Peyer's patch (tissue), 4 donors: ENCODE measurements at places on chromosomes 1 and 21. TPM values are rescaled to one million over a fixed set of nuclear protein-coding genes. Genes with fewer than 3 reads are reported as not detected.

DNA sequence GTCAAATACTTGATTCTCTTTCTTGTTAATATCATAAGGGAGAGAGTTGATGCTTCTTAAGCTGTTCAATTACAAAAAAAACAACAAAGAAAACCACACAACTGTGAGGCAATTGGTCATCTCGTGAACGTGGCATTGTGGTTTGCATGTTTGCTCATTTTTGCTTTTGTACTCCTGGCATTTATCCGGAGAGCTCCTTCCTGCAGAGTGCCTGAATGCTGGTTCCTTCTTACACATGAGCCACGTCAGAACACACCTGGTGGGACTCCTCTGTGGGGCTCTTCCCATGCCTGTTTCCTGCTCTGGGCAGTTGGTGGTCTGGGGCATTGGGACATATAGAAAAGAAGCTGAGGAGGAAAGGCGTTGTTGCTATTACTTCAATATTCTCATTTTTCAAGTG lies 25.7 kb downstream of the KCNK1 start:
- H3K4me3 ChIP-seq: no peak overlapping the region
- H3K27me3 ChIP-seq: no peaks in the 10 kb centered on the region
- no peaks in the 10 kb centered on the region for H3K36me3 ChIP-seq
- no peak overlapping the region for H3K27ac ChIP-seq

DNA sequence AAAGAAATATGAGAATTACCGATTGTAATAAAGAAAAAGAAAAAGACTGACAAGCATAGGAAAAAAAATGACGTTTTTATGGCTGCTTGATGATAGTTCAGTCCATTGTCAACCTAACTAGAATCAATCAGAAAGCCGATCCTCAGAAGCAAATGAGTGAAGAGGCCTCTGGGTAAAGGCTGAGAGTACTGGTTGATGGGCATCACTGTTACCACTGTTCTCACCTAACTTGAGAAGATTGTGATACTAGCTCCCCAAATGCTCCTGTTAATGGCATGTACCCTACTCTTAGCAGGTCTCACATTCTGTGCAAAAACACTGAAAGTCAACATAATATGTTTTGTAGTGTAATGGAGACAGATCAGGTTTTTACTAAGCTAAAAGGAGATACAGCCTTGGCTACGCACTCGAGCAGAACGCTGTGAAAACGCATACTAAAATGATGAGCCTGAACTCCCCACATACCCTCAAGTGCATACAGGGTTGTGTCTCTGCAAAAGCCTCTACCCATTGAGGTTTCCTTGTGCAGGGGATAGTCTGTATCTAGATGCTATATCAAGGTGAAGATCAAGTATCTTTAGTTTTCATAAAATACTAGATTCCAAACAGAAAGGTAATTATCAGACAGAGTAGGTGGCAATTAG lies 554.6 kb downstream of the SMYD3 start:
- no peaks in the 10 kb centered on the region for H3K36me3 ChIP-seq
- no peak overlapping the region for H3K4me3 ChIP-seq
- no peak for DNase-seq
- H3K4me1 ChIP-seq: no peaks in the 10 kb centered on the region

DNA sequence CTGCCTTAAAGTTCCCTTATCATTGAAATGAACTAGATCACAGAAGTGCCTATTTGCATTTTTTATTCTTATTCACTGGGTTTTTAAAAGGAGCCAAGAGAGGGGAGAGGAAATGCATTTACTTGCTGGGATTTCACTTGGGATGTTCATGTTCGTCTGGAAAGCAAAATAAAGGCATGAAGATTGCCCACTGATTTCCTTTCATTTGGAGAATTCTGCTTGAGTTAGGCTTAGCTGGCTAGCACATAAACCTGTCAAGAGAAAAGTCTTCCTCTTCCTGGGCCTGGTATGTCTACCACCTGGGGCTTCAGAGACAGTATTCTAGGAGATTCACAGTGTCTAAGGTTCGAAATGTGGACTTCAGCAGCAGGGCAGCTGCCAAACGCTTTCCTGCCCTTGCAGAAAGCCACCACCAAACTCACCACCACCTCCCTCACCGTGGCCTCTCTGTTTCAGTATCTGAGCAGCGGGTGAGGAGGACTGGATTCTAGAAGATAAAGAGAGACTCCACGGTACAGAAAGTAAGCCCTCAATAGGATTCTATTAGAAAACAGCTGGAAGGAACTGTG lies 44.5 kb downstream of the HIVEP3 start:
- H3K4me3 ChIP-seq: no peak overlapping the region
- no peak for DNase-seq
- H3K27ac ChIP-seq: no peak overlapping the region
- no peaks in the 10 kb centered on the region for H3K27me3 ChIP-seq
- H3K4me1 ChIP-seq: no peaks in the 10 kb centered on the region

DNA sequence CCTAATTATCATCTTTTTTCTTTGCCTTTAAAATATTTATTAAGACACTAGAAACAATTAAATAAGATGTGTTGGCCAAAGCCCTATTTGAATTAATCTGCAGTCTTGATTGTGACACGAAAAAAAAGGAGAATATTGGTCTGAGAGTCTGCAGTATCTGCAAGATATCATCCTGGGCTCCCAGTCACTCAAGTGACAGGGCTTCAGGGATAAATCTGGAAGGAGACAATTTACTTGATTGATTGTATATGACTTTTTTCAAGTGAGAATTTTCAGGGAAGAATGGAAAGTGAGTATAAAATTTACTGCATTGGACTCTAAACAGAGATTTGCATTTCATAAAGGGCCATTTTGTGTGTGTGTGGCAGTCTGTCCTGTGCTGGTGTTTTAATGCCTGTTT lies 233.7 kb downstream of the PAPPA2 start:
- H3K36me3 ChIP-seq: no peaks in the 10 kb centered on the region
- no peak overlapping the region for H3K27ac ChIP-seq
- DNase-seq: no peak
- H3K4me1 ChIP-seq: no peaks in the 10 kb centered on the region
- H3K4me3 ChIP-seq: no peak overlapping the region
- H3K27me3 ChIP-seq: no peaks in the 10 kb centered on the region

- H3K27ac ChIP-seq: no peak overlapping the region
- H3K4me3 ChIP-seq: no peak overlapping the region
- no peaks in the 10 kb centered on the region for H3K27me3 ChIP-seq
- H3K36me3 ChIP-seq: no peaks in the 10 kb centered on the region
- no peak for DNase-seq
- H3K4me1 ChIP-seq: no peaks in the 10 kb centered on the region
Measured at GRCh38 chr1:186900539-186901237, 71.9 kb downstream of the PLA2G4A start.

The ETV3L gene
- total RNA-seq: not detected

DNA sequence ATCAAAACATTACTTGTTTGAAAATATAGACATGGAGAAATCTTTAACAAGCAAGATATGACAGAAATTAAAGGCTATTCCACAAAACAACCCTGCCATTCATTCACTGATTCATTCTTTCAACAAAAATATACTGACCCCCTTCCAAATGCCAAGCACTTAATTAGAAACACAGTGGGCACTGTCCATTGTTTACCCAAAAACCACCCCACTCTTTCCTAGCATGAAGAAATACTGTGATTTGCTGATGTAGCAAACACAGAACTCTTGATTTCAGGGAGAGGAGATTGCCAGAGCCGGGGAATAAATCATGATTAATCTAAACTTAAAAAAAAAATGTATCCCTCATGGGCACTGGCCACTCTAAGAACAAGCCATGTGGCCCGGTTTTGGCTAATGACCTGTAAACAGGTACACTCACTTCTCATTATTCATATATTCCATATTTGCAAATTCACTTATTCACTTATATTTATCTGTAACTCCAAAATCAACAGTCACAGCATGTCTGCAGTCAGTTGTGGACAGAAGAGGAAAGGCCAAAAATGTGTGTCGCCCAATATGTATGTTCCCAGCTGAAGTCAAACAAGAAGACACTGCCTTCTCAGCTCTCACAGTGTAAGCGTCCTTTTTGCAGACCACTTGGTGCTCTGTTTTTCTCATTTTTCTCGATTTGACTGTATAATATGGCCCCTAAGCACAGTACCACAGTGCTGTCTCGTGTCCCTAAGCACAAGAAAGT lies 133.1 kb downstream of the SMYD3 start:
- H3K27me3 ChIP-seq: no peaks in the 10 kb centered on the region
- H3K4me3 ChIP-seq: no peak overlapping the region
- H3K4me1 ChIP-seq: no peaks in the 10 kb centered on the region
- no peak overlapping the region for H3K27ac ChIP-seq

GRCh38 chr1:85490270-85490985 lies 25.5 kb upstream of the DDAH1 start:
- DNase-seq: no peak
- no peaks in the 10 kb centered on the region for H3K36me3 ChIP-seq
- no peaks in the 10 kb centered on the region for H3K27me3 ChIP-seq
- H3K4me1 ChIP-seq: peaks cover 14% of the 10 kb centered on the region

DNA sequence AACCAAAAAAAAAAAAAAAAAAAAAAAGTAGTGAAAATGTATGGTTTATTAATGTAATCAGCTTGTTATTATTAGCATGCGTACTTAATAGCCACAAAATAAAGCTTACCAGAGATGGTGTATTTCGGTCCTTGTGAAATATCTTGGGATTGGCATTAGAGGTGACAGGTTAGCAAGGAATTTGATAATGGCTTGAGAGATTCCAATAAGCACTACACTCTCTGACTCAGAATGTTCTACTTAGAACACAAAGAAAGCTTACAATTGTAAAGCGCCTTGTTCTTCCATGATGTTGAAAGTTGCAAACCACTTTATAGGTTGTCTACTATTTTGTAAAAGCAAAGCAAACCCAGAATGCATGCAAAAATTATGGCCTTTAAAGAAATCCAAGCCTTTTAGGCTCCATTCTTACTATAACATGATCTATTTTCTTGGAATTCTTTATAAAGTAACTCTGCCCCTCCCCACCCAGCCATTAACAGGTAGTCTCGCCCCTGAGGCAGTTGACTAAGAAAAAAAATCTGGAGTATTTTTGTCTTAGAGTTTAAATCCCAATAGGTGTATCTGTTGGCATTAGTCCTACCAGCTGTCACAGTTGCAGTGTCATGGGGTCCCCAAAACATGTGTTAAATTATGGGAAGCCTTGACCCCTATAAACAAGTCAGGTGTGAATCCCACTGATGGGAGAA lies 129.2 kb downstream of the DHRS3 start:
- H3K27ac ChIP-seq: no peak overlapping the region
- no peaks in the 10 kb centered on the region for H3K27me3 ChIP-seq
- H3K36me3 ChIP-seq: no peaks in the 10 kb centered on the region

DNA sequence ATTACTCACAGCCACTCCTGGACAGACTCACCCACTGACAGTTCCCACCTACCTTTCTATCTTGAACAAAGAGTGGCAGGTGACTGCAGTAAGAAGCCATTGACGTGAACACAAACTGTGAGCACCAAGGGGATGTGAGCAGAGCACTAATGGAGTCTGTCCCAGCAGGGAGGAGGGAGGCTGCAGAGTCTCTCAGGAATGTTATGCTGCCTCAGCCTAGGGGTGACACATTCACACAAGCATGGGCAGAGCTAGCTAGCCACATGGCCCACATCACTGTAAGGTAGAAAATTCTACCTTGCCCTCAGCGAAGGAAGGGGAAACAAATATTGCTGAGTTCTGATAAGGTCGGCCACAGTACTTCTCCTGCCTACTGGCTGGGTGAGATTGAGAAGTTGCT lies 56.8 kb upstream of the PTGFRN start:
- H3K27me3 ChIP-seq: no peaks in the 10 kb centered on the region
- no peak overlapping the region for H3K4me3 ChIP-seq
- no peak overlapping the region for H3K27ac ChIP-seq
- H3K36me3 ChIP-seq: no peaks in the 10 kb centered on the region
- no peak for DNase-seq

- DNase-seq: no peak
- no peak overlapping the region for H3K4me3 ChIP-seq
- no peaks in the 10 kb centered on the region for H3K27me3 ChIP-seq
Measured at GRCh38 chr1:17194615-17195528, 10.1 kb upstream of the PADI1 start.

The PERM1 gene
- total RNA-seq: 0.35 TPM

GRCh38 chr1:237857455-237857854 lies 33.3 kb downstream of the ZP4 start:
- no peaks in the 10 kb centered on the region for H3K27me3 ChIP-seq
- H3K36me3 ChIP-seq: no peaks in the 10 kb centered on the region
- DNase-seq: no peak
- H3K4me3 ChIP-seq: no peak overlapping the region
- no peak overlapping the region for H3K27ac ChIP-seq

The FCAMR gene
- not detected for total RNA-seq

GRCh38 chr1:214193691-214194090 lies 87.3 kb upstream of the SMYD2 start:
- no peak for DNase-seq
- H3K4me3 ChIP-seq: no peak overlapping the region
- H3K36me3 ChIP-seq: no peaks in the 10 kb centered on the region
- no peaks in the 10 kb centered on the region for H3K27me3 ChIP-seq
- H3K27ac ChIP-seq: no peak overlapping the region

DNA sequence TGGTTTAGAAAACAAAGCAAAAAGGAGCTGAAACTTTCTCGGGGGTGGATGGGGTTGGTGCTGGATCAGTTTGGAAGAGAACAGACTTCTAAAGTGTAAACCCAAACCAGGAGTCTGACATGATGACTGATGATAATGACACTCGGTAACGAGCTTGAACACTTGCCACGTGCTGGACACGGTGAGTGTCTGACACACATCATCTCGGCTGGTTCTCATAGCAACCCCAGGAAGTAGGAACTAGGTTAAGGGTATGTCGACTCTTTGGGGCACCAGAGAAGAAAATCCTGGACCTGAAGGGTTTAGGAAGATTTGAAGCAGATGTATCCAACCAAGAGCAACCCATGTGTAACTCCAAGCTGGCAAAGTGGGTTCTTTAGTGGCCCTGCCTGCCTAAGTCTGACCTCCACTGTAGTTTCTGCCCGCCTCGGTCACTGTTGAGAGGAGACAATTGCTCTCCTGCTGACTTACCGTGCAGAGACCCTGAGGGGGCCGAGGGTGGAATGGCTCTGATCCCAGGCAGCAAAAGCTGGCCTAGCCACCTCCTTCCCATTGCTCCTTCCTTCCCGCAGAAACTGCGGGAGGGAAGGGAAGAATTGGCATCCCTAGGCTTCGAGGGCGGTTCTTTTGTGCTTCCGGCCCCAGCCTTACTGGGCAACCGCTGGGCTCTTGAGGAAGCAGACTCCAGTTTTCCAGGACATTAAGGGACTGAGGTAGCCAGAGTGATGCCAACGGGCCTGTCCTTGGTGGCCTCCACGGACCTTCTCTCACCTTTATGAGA lies 156.0 kb downstream of the TOMM20 start:
- no peak overlapping the region for H3K4me3 ChIP-seq
- no peaks in the 10 kb centered on the region for H3K27me3 ChIP-seq
- peak; percentile 31 for DNase-seq
- no peaks in the 10 kb centered on the region for H3K36me3 ChIP-seq
